Endothelial cell (in vitro differentiated cells): ENCODE measurements at places on chromosomes 16 and 17. TPM values are rescaled to one million over a fixed set of nuclear protein-coding genes. Genes with fewer than 3 reads are reported as not detected.

GPRC5C gene
- total RNA-seq: 24.7 TPM

DRC3 gene
- total RNA-seq: 4.3 TPM

CLEC19A gene
- total RNA-seq: not detected

NT5M gene
- total RNA-seq: 5.8 TPM

DNA sequence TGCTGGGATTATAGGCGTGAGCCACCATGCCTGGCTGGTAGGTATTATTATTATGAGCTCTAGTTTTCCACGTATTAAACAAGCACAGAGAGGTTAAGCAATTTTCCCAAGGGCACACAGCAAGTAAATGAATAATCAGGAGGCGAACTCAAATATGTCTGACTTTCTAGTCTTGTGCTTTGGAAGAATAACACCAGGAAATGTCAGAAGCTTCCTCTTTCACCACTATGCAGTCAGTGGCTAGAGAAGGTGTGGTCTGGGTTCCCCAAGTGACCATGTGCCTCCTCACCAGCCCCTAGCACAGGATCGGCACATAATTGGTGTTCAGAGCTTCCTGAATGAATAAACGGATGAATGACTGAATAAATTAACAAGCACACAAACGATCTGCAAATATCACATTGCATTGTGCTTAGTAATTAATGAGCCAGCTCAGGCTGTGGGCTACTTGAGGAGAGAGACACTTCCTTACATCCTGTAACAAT lies 21.6 kb upstream of the SCNN1B start:
- no peak overlapping the region for H3K4me3 ChIP-seq
- no peaks in the 10 kb centered on the region for H3K36me3 ChIP-seq
- peaks cover under 1% of the 10 kb centered on the region for H3K27me3 ChIP-seq
- no peak for DNase-seq
- H3K27ac ChIP-seq: no peak overlapping the region
- H3K4me1 ChIP-seq: peaks cover 2% of the 10 kb centered on the region

DNA sequence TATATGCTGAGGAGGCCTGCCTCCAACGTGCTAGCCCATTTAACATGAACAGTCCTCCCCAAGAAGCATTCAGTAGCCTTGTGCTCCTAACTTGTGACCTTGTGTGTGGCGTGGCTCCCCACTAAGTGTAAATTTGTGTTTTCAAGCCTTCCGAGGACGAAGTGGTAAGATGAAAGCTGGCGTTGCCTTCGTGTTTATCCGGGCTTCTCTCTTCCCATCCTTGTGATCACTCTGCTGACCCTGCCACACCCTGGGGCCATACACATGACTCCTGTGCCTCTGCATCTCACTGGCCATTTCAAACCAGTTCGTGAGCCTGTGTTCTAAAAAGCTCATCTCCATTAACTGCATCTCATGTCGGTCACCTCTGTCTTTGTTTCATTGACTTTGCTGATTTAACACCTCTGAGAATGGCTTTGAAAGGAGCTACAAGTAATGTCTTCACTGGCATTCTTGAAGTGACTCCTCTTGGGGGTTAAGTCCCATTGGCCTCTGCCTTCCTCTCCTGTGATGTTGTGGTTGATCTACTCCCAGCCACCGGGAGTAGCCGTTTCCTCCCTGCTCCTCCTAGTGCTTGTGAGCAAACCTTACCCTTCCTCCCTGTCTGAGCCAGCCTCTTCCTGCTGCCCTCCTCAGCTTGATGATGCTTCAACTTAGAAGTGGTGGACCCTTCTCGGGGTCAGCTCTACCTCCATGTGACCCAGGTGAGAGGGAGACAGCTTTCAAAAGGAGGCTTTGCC lies 27.4 kb upstream of the NAGLU start:
- peaks cover 13% of the 10 kb centered on the region for H3K4me1 ChIP-seq

- H3K27ac ChIP-seq: no peak overlapping the region
- H3K4me1 ChIP-seq: no peaks in the 10 kb centered on the region
- H3K27me3 ChIP-seq: peaks cover 5% of the 10 kb centered on the region
- no peaks in the 10 kb centered on the region for H3K36me3 ChIP-seq
Observed at GRCh38 chr16:29830774-29831173, 10.5 kb downstream of the MVP start.

GRCh38 chr16:48250520-48251278 lies 3.4 kb upstream of the ABCC11 start:
- DNase-seq: no peak
- H3K27ac ChIP-seq: no peak overlapping the region
- no peak overlapping the region for H3K4me3 ChIP-seq
- H3K36me3 ChIP-seq: peaks cover 9% of the 10 kb centered on the region
- H3K4me1 ChIP-seq: peaks cover 15% of the 10 kb centered on the region

- H3K27me3 ChIP-seq: peaks cover 3% of the 10 kb centered on the region
- no peak for DNase-seq
- no peak overlapping the region for H3K27ac ChIP-seq
- peaks cover 4% of the 10 kb centered on the region for H3K4me1 ChIP-seq
Observed at GRCh38 chr17:73223626-73224230, 30.9 kb downstream of the COG1 start.

GRCh38 chr16:78640886-78641285 lies 541.4 kb downstream of the WWOX start:
- no peak overlapping the region for H3K27ac ChIP-seq
- H3K4me3 ChIP-seq: no peak overlapping the region
- no peaks in the 10 kb centered on the region for H3K27me3 ChIP-seq
- peaks cover 12% of the 10 kb centered on the region for H3K4me1 ChIP-seq
- no peaks in the 10 kb centered on the region for H3K36me3 ChIP-seq

DNA sequence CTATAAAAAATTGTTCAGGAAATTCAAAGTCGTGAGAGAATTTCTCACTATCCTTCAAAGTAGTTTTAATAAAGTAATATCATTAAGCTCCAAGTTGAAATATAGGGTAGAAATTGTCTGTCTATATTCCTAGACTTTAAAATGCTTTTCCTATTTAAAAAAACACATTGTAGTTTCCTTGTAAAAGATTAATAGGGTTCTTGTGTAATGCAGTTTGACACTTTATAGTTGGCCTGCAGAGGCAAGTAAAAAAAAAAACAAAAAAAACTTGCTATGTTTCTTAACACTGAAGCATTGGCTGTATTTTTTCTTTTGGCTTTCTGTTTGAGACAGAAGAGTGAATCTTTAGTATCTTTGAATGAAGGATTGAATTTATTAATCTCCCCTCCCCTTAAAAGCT lies 17.4 kb downstream of the CPD start:
- H3K27me3 ChIP-seq: no peaks in the 10 kb centered on the region
- H3K36me3 ChIP-seq: no peaks in the 10 kb centered on the region
- DNase-seq: no peak
- no peak overlapping the region for H3K4me3 ChIP-seq

DNA sequence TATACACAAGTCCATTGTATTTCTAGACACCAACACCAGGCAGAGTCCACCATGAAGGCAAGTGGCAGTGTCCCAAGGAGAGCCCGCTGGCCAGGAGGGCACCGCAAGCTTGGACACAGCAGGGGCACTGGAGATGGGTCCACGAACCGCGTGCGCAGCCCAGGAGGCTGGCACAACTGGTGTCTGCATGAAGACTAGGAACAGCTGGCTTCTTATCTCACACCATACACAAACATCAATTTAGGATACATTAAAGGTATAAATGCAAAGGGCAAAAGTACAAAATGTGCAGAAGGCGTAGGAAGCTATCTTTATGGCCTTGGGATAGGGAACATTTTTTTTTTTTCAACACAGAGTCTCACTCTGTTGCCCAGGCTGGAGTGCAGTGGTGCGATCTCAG lies 52.4 kb downstream of the ANKRD11 start:
- no peak for DNase-seq
- H3K4me3 ChIP-seq: no peak overlapping the region
- no peak overlapping the region for H3K27ac ChIP-seq
- peaks cover 63% of the 10 kb centered on the region for H3K4me1 ChIP-seq
- peaks cover 18% of the 10 kb centered on the region for H3K36me3 ChIP-seq

DNA sequence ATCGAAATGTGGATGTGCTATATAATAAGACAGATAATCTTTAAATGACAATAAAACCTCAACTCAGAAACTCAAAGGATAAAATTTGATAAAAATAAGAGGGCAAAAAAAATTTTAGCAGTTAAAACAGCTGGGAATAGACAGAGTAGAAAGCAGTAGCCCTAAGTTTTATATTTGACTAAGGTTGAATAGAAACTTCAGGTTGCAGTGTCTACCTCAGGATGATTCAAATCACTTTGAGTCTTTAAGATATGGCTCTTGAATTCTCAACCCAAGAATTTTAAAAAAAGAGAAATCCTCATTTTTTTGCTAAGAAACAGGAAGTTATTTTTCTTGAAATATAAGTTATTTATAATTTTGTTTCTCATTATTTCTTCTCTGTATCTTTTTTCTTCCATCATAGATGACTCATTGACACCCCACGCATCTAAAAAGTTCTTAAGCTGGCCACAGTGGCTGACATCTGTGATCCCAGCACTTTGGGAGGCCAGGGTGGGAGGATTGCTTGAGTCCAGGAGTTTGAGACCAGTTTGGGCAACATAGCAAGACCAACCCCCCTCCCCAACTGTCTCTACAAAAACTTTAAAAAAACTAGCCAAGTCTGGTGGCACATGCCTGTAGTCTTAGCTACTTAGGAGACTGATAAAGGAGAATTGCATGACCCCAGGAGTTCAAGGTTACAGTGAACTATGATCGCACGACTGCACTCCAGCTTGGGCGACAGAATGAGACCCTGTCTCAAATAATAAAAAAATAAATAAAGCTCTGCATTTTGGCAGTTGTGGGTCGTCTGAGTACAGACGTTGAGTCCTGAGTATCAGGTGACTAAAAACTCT lies 23.9 kb downstream of the NFAT5 start:
- no peak overlapping the region for H3K27ac ChIP-seq
- no peaks in the 10 kb centered on the region for H3K36me3 ChIP-seq
- no peak overlapping the region for H3K4me3 ChIP-seq
- DNase-seq: no peak

DNA sequence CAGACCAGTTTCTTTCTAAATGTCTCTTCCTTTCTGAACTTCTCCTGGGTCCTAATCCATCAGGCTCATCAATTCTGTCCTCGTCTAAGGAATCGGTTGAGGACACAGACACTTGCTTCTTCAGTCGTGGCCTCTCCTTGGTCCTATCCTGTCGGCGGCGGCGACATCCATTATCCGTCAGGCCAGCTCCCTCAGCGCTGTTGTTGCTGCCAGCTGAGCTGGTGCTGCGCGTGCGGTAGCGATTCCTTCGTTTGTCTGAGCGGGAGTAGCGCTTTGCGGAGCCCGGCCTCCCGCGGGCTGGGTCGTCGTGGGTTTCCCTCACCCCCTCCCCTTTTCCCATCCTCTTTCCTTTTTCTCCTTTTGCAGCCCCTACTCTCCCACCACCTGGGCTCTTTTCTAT lies 3.8 kb downstream of the SMG6 start:
- DNase-seq: no peak
- H3K27ac ChIP-seq: peak overlapping the region; percentile 73
- peak overlapping the region; percentile 33 for H3K4me3 ChIP-seq
- peaks cover 7% of the 10 kb centered on the region for H3K27me3 ChIP-seq

GRCh38 chr17:57125406-57125805 lies 40.4 kb downstream of the AKAP1 start:
- no peaks in the 10 kb centered on the region for H3K4me1 ChIP-seq
- peaks cover 3% of the 10 kb centered on the region for H3K36me3 ChIP-seq
- H3K27me3 ChIP-seq: no peaks in the 10 kb centered on the region
- H3K4me3 ChIP-seq: no peak overlapping the region

- H3K27ac ChIP-seq: no peak overlapping the region
- DNase-seq: no peak
- peaks cover 3% of the 10 kb centered on the region for H3K27me3 ChIP-seq
- H3K36me3 ChIP-seq: peaks cover 10% of the 10 kb centered on the region
- H3K4me3 ChIP-seq: no peak overlapping the region
- H3K4me1 ChIP-seq: peaks cover 16% of the 10 kb centered on the region
Observed at GRCh38 chr17:76160896-76161528, 20.0 kb upstream of the FOXJ1 start.

- no peak overlapping the region for H3K27ac ChIP-seq
- peaks cover 4% of the 10 kb centered on the region for H3K36me3 ChIP-seq
- H3K4me3 ChIP-seq: peak overlapping the region; percentile 92
- H3K27me3 ChIP-seq: peaks cover 8% of the 10 kb centered on the region
- no peak for DNase-seq
Observed at GRCh38 chr17:51120357-51120738, 320 bp downstream of the SPAG9 start.

GRCh38 chr17:21454441-21454840 lies 78.3 kb downstream of the KCNJ12 start:
- H3K4me1 ChIP-seq: peaks cover 5% of the 10 kb centered on the region
- H3K36me3 ChIP-seq: no peaks in the 10 kb centered on the region
- H3K27me3 ChIP-seq: peaks cover 21% of the 10 kb centered on the region
- peak overlapping the region; percentile 11 for H3K4me3 ChIP-seq
- DNase-seq: no peak

GRCh38 chr16:17470908-17471718 lies at the start of gene XYLT1:
Gene XYLT1 (minus strand): TSS chr16:17470960. CDS start chr16:17470796, 164 bp downstream.
- H3K27ac ChIP-seq: peak within 1 kb of the TSS; percentile 3
- peaks cover 5% of the 10 kb centered on the region for H3K36me3 ChIP-seq
- peak within 1 kb of the TSS; percentile 98 for H3K4me3 ChIP-seq

- H3K4me3 ChIP-seq: no peak overlapping the region
- H3K36me3 ChIP-seq: peaks cover 9% of the 10 kb centered on the region
- no peaks in the 10 kb centered on the region for H3K27me3 ChIP-seq
- no peak for DNase-seq
- H3K4me1 ChIP-seq: no peaks in the 10 kb centered on the region
Observed at GRCh38 chr16:50102051-50102746, 36.4 kb downstream of the HEATR3 start.

GRCh38 chr17:15999974-16000827 lies 577 bp downstream of the TTC19 start:
- peaks cover 13% of the 10 kb centered on the region for H3K4me1 ChIP-seq
- peak overlapping the region; percentile 74 for H3K27ac ChIP-seq
- H3K36me3 ChIP-seq: peaks cover 45% of the 10 kb centered on the region
- peak; percentile 52 for DNase-seq

GRCh38 chr17:66287911-66288310 lies 14.5 kb upstream of the PRKCA start:
- H3K4me1 ChIP-seq: peaks cover 27% of the 10 kb centered on the region
- no peak overlapping the region for H3K4me3 ChIP-seq
- no peak overlapping the region for H3K27ac ChIP-seq
- peaks cover 4% of the 10 kb centered on the region for H3K27me3 ChIP-seq
- H3K36me3 ChIP-seq: no peaks in the 10 kb centered on the region
